ENCODE measurements at places on chromosomes 6 and 20.

DNA sequence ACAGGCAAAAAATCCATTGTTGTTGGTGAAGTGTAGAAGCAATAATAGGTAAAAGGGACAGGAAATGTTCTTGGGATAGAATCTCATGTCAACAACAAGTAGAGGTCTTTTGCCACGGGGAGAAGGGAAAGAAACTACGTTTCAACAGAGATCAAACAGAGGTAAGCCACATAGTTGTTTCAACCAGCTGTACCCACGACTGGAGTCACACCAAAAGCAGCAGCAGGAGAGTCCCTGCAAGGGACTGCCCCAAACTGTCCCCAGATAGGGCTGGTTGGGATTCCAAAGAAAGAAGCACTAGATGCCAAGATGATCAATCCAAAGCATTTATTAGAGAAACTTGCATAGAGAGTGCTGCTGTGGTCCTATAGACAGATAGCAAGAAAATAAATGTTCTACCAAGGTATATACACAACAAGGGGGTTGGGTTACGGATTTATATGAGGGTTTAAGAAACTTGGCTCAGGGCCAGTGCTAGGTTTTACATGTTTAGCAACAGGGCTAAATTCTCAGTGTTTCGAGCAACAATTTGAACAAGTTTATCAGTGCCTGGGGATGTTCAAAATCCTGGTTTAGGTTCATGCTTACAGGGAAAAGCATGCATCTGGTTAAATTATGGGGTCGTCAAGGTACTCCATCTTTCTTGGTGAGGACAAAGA lies 466.5 kb downstream of the MMUT start:
- DNase-seq: no peak
- H3K27ac ChIP-seq: no peak overlapping the region
- no peaks in the 10 kb centered on the region for H3K36me3 ChIP-seq
- no peaks in the 10 kb centered on the region for H3K27me3 ChIP-seq
- no peaks in the 10 kb centered on the region for H3K4me1 ChIP-seq
- H3K4me3 ChIP-seq: no peak overlapping the region

DNA sequence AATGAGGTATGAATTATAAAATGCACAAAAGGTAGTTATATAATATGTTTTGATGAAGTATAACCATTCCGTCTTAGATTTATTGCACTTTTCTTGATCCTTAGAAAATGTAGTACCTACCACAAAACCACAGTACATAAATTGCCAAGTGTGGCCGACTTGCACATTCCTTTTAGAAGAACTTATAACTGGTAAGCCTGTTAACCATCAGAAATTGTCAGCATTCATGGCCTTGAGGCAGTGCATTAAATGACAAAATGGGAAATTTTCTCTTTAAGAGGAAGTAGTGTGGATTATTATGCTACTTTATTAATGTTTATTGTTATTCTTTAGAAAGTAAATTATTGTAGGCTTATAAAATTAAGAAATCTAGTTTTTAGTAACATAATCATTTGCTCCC lies 29.6 kb downstream of the TAB2 start:
- no peaks in the 10 kb centered on the region for H3K27me3 ChIP-seq
- H3K4me3 ChIP-seq: no peak overlapping the region
- H3K4me1 ChIP-seq: peaks cover 12% of the 10 kb centered on the region
- peaks cover 2% of the 10 kb centered on the region for H3K36me3 ChIP-seq

DNA sequence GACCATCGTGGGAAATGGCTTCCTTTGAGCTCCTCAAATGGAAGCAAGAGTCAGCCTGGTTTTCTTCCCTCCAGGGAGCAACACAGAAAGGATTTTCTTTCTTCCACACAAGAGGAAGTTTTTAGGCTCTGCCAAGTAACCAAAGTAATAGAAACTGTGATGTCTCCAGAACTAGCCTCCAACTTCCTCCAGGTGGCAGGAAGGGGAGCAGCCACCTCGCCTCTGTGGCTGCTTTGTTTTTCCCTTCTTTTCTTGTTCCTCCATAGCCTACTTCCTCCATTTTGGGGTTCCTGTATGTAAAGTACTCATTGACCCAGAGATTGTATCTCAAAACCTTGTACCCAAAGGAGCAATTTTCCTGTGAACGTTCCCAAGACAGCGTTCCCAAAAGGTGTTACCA lies 32.7 kb upstream of the CCR6 start:
- H3K4me3 ChIP-seq: no peak overlapping the region
- no peak overlapping the region for H3K27ac ChIP-seq
- H3K4me1 ChIP-seq: peaks cover 7% of the 10 kb centered on the region
- peaks cover 11% of the 10 kb centered on the region for H3K27me3 ChIP-seq
- H3K36me3 ChIP-seq: peaks cover 9% of the 10 kb centered on the region

DNA sequence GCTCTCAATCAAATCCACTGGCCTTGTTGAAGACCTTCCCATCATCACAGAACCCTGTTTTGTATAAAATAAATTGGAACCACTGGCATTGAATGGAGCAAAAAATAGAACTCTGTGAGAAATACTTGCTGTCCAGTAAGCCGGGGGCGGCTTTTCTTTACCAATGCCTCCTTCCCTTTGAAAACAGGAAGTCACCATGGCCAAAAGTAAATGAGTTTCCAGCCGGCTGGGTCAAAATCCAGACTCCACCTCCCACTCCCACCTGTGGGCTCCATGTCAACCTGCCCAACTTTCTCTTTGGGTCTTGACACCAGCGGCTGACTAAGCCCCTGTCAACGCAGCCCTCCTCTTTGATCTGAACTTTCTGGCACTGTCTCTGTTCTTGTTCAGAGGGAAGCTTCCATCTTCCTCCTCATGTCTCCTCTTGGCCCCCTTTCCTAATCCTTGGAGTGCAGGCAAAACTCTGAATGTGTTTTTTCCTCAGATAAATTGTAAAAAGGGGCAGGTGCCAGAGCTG lies 95.2 kb downstream of the TFAP2C start:
- peaks cover 9% of the 10 kb centered on the region for H3K27me3 ChIP-seq
- no peak overlapping the region for H3K27ac ChIP-seq
- no peaks in the 10 kb centered on the region for H3K4me1 ChIP-seq

Data from progenitor cell of endocrine pancreas (in vitro differentiated cells).